ENCODE measurements at places on chromosomes 2 and 18.

DNA sequence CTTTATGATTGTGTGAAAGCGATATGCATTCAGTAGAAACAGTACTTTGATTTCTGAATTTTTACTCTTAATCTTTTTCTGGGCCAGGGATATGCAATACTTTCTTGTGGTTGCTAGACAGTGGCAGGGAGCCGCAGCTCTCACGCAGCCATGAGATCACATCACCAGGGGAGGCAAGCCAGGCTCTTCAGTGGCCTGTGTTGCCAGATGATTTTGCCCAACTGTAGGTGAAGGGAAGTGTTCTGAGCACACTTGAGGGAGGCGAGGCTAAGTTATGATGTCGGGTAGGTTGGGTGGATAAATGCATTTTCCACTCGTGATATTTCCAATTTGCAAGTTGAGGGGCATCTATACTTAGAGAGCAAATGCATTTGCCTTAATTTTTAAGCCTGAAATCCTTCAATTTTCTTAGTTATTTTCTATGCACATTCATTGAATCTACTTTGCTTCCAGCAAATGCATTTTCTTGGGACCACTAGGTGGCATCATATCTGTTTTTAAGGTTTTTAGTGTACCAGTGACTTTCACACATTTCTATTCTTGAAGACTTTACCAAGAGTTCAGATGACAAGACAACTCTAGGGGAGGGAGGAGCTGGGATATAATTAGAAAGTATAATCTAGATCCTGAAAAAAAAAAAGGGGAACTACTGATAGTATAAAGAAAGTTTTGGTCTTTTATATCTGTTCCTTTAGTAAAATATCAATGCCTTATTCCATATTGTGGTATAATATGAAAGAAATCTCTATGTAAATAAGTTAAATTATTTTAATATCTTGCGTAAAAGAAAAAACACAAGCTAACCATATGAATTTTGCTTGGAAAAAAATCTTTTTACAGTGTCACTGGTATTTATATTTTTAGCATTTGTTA, 643.3 kb downstream of the SOCS6 start:
- DNase-seq = no peak

DNA sequence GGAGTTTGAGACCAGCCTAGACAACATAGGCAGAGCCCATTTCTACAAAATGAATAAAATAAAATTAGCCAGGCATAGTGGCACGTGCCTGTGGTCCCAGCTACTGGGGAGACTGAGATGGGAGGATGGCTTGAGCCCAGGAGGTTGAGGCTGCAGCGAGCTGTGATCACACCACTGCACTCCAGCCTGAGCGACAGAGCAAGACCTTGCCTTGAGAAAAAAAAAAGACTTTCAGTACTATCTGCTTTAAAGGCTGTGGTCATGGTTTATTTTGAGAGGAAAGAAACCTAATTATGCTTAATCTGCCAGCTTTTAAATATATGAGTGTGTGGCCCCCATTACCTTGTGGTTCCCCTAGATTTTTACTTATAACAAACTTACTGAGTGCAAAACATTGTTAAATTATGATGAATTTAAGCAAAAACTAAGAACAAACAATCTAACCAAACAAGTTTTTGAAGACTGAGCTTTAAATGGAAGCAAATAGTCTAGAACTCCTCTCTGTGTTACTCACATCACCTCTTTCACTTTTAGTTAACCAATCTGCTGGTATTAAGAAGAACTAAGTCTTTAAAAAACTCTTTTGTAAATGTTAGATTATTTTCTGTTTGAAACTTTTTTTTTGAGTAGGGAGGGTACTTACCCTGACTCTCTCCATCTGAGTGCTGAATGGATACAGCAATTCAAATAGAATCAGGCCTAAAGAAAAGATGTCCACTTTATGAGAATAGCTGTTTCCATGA, 65.4 kb downstream of the EIF2AK3 start:
- no peak for DNase-seq

GRCh38 chr2:4180631-4181030, 477.3 kb downstream of the DCDC2C start:
- no peak for DNase-seq

DNA sequence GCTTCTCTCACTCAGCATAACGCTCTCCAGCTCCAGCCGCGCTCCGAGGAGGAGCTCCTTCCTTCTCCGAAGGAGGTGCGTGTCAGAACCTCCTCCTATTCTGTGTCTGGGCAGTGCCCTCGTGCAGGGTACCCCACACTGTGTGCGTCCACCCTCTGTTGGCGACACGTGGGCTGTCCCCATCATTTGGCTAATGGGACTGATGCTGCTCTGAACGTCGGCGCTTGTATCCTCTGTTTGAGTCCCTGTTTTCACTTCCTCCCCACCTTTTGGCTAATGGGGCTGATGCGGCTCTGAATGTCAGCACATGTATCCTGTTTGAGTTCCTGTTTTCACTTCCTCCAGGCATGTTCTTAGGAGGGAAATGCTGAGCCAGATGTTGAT, 22.2 kb downstream of the KCNG2 start:
- DNase-seq = no peak
